Esophagus squamous epithelium (tissue), 5 donors: ENCODE measurements at places on chromosomes 5 and 9.

- DNase-seq, result no peak
Observed at GRCh38 chr9:5301544-5301943, 3.0 kb downstream of the RLN2 start.

DNA sequence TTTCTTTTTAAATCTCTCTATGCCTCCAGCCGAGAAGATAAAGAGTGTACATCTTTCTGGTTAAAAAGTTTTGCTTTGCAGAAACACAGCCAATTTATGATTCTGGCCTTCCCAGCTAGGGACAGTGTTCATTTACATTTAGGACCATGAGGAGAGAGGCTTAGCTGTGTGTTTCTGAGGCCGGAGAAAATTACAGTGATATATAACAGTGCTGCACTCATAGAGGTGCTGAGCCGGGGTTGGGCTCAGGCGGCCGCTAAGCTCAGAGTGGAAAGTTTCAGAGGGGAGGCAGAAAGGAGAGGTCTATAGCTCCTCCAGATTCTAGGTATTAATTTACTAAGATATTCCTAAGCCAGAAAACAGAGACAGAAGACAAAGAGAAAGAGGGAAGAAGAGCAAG, 37.0 kb upstream of the LCP2 start:
- DNase-seq, result no peak

DNA sequence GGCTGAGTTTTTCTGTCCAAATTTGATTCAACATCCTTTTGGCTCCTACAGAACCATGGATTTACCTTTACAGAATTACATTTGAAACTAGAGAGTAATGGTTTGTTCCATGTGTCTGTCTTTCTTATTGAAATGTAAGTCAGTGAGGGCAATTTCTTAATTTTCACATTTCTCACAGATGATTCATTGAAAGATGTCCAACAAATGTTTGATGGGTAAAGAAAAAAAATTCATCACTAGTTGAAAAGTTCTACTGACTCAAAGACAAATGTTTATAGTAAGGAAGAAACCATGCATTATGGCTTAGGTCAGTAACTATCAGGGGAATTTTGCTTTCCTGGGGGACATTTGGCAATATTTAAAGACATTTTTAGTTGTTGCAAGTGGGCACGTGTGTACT, 131.6 kb upstream of the TRPM3 start:
- DNase-seq, result no peak

DNA sequence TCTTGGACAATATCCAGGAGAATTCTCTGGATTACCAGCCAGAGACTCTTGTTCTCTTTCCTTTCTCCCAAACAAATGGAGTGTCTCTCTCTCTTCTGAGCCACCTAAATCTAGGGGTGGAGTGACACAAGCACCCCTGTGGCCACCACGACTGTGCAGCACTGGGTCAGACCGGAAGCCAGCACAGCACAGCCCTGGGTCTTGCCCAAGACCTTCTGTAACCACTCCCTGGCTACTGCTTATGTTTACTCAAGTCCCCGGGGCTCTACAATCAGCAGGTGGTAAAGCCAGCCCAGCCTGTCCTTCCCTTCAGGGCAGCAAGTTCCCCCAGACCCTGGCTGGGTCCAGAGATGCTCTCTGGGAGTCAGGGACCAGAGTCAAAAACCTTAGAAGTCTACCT, 110.0 kb upstream of the TUT7 start:
- DNase-seq, result no peak

DNA sequence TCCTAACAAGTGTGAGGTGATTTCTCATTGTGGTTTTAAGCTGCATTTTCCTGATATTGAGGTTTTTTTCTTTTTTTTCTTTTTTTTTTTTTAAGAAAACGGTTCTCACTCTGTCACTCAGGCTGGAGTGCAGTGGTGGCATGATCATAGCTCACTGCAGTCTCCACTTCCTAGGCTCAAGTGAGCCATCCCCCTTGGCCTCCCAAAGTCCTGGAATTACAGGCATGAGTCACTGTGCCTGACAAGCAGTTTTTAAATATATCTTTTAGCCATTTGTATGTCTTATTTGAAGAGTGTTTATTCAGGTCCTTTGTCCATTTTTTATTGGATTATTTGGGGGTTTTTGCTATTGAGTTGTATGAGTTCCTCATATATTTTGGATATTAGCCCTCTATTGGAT, 53.8 kb downstream of the GCNT1 start:
- no peak for DNase-seq

- no peak for DNase-seq
Observed at GRCh38 chr5:23411200-23411599, 96.2 kb upstream of the PRDM9 start.
